ENCODE measurements at places on chromosomes 11 and 22.
A peak's percentile ranks its signal among the peaks of the same experiment; 100 is the strongest.

- DNase-seq = no peak
These were observed 15.1 kb downstream of the IFITM10 start for GRCh38 chr11:1735271-1735670.

DNA sequence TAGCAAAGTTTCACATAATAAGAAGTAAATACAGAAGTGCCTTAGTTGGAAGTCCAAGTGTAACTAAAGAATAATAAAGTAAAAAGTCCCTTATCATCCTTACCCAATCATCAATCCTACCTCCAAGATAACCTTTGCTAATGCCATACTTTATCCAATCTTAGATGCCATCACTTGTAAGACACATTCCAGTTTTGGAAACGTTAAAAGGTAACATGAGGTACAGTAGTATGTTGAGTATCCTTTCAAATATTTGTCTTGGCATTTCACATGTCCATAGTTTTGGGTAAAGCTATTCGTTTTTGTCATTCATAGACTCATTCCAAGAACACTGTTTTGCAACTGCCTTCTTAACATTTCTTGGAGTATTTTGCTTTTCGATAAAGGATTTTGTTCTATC lies 115.2 kb upstream of the TEAD1 start:
- no peak for DNase-seq

DNA sequence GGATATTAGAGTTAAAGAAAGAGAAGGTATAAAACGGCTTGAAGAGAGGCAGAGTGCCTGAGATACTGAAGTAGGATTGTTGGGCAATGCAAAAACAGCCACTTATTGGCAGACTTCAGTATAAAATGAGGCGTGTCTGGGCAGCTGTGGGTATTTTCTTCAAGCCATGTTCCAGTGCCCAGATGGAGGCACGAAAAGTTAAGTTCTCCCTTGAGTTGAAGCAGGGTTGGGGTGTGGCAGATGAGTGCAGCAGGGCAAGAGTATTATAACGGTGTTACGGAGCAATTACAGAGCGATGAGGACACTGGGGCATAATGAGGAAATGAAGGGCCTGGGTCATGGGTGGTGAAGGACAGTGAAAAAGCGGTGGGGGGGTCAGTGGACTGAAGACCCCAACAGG lies 73.7 kb upstream of the CREB3L1 start:
- DNase-seq = no peak

DNA sequence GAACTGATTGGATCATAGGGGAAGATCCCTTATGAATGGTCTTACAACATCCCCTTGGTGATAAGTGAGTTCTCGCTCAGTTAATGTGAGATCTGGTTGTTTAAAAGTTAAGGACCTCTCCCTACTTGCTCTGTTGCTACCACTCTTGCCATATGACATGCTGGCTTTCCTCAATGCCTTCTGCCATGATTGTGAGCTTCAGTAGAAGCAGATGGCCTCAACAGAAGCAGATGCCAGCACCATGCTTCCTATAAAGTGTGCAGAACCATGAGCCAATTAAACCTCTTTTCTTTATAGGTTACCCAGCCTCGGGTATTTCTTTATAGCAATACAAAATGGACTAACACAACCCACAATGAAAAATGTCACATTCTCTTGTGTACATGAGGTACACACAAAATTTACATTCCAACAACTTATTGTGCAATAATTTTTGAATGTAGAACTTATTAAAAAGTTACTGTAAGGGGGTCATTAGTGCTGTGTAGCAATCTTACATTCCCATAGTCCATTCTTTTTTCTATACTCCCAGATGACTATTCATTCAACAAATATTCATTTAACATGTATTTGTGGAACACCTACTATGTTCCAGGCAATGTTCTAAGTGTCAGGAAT lies 10.3 kb downstream of the CYP2R1 start:
- DNase-seq = no peak

DNA sequence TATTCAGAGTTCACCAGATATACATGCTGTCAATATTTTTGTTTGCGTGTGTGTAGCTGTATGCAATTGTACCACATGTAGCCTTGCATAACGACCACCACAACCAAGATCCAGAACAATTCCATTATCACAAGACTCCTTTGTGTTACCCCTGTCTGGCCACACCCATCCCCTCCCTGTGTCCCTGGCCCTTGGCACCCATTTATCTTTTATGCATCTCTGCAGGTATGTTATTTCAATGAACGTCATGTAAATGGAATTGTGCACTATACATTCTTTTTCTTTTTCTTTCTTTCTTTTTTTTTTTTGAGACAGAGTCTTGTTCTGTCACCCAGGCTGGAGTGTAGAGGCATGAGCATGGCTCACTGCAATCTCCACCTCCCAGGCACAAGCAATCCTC lies 9.7 kb upstream of the PAFAH1B2 start:
- DNase-seq = no peak

GRCh38 chr11:8291421-8292350 lies 28.0 kb upstream of the LMO1 start:
- DNase-seq = peak; percentile 13

DNA sequence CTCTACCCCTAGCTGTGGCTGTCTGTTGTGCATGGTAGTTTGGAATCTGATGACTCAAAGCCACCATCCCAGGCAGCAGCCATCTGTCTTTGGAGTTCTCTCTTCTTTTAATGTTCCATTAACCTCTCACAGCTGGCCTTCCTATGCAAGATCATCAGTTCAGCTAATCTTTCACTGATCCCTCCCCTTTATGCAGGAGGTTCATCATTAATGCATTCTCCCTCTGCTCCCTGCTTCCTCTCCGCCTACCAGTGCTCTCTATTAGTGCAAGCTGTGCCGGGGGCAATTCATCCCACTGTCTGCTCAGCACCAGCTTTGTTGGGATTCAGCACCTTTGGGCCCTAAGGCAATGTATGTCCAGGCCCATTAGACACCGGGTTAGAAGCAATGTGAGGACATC lies 413.0 kb upstream of the LRRC4C start:
- DNase-seq = no peak

DNA sequence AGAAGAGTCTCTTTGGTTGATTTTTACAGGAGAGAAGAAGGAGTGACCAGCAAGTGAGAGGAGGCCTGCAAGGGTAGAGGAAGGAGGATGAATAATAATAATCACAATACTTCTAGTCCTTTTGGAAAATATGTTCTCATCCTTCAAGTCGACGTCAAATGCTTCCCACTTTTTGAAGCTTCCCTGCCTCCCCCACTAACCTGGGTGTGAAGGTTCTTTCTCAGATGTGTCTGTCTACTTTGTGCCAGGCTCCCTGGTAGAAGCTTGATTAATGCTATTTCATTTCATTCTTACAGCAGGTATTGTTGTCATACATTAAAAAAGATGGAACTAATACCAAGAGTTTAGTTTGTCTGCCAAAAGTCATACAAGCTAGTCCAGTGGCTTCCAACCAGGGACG lies 17.1 kb downstream of the TENM4 start:
- no peak for DNase-seq

GRCh38 chr11:106378513-106379179 lies 301.2 kb downstream of the AASDHPPT start:
- no peak for DNase-seq

DNA sequence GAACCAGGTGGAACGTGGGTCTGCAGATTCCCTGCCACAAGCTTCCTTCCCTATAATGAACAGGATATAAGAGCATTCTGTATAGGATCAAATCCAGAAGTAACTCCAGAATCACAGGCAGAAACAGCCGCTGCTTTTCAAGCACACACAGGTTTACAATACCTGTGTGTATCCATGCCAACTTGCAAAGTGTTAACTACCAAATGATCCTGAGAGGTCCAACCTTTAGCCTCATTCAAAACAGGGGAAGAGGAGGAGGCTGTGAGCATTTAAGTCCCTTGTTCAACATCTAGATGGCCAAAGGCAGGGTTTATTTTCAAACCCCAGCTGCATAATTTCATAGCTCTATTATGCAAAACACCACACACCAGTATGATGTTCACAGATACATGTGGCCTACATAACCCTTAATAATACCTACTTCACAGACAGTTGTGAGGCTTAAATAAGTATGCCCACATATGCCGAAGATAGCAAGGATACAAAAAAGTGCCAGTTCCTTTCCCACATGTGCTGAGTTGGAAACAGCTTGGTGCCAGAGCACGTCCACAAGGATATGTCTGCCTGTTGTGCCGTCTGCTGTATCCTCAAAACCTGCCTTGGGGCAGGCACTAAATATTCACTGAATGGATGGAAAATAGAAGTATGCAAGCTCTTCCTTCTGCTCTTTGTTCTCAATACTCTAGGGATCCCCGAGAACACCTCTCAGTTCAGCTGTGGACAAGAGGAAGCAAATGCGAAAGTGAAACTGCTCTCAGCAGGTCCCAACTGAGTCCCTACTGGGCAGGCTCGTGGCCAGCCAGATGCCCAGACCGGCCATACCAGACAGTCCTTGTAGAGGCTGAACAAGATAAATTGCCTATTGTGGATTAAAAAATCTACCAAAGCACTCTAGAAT lies 66.8 kb downstream of the LARGE1 start:
- peak; percentile 61 for DNase-seq

- peak; percentile 83 for DNase-seq
These were observed 9.8 kb downstream of the PRMT3 start for GRCh38 chr11:20397281-20397680.

DNA sequence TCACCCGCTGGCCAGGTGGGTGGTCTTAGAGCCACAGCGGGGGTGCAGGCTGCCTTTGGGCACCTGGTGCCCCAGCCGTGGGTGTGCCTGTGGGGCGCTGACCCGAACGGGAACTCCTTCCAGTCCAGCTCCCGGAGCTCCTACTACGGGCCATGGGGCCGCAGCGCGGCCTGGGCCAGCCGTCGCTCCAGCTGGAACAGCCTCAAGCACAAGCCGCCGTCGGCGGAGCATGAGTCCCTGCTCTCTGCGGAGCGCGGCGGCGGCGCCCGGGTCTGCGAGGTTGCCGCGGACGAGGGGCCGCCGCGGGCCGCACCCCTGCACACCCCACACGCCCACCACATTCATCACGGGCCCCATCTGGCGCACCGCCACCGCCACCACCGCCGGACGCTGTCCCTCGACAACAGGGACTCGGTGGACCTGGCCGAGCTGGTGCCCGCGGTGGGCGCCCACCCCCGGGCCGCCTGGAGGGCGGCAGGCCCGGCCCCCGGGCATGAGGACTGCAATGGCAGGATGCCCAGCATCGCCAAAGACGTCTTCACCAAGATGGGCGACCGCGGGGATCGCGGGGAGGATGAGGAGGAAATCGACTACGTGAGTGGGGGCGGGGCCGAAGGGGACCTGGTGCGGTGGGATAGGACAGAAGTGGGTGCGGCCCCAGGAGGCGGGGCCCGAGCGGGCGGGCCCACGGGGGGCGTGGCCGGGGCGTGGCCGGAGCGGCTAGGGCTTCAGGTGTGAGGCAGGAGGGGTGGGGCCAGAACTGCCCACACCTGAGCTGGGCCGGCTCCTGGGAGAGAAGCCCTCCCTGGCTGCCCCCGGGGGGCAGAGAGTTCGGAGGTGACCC lies 91.5 kb downstream of the CACNA1I start:
- peak; percentile 23 for DNase-seq

DNA sequence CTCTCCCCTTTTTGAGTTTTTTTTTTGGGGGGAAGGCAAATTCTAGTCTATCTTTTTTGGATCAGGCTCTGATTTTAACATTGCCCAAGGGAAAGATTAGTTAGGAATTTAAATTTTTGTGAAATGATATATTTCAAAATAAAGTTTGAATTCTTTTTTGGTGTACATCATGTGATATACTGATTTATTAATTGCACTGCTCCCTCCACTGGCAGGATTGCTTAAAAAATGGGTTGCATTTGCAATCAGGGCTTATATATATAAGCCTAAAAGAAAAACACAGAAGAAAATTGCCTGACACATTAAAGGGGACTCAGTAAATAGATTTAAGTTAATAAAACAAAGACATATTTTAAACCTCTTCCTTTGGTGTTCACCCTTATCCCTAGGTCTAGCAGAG lies 1.2 kb downstream of the DYNC2H1 start:
- DNase-seq = no peak

DNA sequence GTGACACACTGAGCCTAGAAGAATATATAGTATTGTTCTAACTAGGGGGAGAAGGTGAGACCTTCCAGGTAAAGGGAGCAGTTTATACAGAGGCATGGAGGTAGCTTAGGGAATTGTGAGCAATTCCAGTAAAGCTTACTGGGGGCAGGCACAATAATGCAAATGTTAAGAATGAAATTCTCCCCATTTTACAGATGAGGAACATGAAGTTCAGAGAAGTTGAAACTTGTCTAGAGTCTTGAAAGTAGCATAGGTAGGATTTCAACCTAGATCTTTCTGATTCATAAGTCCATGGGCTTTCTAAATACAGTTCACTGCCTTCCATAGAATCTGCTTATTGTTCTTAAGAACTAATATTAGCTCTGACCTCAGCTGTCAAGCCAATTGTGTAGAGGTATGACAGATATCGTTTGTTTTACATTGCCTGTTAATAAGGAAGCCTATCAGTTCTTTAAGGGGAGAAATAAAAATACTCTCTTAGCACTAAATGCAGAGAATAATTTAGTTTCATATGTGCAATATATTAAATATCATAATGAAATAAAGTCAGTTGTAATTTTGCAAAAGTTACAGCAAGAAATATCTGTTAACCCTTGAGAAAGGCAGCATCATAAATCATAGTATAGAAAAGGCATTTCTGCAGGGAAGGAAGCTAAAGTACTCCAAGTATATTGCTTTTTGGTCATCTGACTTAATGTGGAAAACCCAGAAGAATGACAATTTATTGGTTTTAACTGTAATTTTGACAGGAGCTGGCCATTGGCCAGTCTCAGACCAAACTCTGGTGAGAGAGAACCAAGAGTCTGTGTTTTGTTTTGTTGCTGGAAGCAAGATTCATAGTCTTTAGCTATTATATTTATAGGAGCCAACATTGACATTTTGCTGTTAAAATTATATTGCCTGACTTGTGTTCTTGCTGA lies 181.8 kb downstream of the UVRAG start:
- no peak for DNase-seq

- no peak for DNase-seq
These were observed 8.4 kb upstream of the PMM1 start for GRCh38 chr22:41598081-41598480.

- no peak for DNase-seq
These were observed 8.0 kb downstream of the GLB1L2 start for GRCh38 chr11:134339756-134340155.

DNA sequence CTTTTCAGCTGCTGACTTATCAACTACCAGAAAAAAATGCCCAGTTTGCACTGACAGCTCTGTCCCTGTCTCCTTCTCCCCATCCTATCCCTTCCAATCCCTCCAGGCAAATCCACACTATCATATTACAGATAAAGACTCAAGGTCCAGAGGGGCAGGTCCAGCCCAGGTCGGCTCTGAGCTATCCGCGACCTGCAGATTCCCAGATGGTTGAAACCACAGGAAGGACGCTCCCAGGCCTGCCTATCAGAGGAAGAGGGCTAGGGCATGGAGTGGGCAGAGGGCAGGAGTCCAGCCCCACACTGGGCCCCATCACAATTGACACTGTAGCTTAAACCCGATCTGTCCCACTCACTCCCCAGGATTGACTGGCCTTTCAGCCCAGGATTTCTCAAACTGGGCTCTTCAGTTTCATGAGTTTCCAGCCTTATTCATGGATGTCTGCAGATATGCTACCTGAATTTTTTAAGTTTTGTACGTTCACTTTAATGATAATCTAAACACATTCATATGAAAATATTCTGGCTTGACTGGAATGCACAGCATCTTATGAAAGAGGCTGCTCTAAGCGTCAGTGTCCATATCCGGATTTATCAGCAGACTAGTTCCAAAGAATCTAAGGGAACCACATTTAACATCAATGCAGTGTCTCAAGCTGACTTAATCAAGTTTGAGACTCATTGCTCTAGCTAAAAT lies 16.4 kb upstream of the FCHSD2 start:
- no peak for DNase-seq

GRCh38 chr11:12403997-12404350 lies 26.6 kb downstream of the PARVA start:
- DNase-seq = no peak

- DNase-seq = peak; percentile 91
These were observed 5.1 kb upstream of the BIRC2 start for GRCh38 chr11:102341844-102342318.

GRCh38 chr11:96200243-96200642 lies 142.8 kb downstream of the MAML2 start:
- no peak for DNase-seq

Measured in NCI-H1417 (cell line).